ENCODE measurements at places on chromosomes 4 and X. TPM values are rescaled to one million over a fixed set of nuclear protein-coding genes. Genes with fewer than 3 reads are reported as not detected.

HDAC8 gene
- 29.9 TPM for total RNA-seq

DNA sequence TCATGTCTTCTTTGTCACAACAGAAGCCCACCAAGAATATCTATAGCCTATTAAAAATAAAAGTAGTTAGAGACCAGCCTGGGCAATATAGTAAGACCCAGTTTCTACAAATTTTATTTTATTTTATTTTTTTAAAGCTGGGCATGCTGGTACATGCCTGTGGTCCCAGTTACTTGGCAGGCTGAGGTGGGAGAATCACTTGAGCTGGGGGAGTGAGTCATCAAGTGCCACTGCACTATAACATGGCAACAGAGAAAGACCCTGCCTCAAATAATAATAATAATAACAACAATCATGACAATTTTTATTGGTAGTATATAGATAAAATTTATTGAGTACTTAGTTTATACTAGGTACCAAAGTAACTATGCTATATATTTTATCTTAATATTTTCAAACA, 93.0 kb upstream of the NPFFR2 start:
- DNase-seq: no peak

SORBS2 gene
- not detected for total RNA-seq

DNAJB14 gene
- 49.2 TPM for total RNA-seq

DNA sequence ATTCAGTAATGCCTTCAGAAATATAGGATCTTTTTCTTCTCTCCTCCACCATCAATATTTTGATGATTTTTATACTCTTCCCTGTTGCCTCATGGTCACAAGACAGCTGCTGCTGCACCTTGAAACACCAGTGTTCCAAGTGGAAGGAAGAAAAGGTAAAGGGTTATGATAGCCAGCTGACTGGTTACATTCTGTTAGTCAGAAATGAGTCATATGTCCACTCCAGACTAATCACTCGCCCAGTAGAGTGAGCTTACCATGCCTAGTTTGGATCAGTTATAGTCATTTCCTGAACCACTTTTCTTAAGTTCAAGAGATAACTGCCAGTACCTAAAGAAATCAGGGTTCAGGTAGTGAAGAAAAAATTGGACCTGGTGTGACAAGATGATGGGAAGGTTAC, 532.3 kb upstream of the SMIM31 start:
- no peak for DNase-seq

- DNase-seq: no peak
Measured at GRCh38 chr4:40675166-40675565, 45.5 kb upstream of the RBM47 start.

RPS6KA6 gene
- total RNA-seq: not detected

DNA sequence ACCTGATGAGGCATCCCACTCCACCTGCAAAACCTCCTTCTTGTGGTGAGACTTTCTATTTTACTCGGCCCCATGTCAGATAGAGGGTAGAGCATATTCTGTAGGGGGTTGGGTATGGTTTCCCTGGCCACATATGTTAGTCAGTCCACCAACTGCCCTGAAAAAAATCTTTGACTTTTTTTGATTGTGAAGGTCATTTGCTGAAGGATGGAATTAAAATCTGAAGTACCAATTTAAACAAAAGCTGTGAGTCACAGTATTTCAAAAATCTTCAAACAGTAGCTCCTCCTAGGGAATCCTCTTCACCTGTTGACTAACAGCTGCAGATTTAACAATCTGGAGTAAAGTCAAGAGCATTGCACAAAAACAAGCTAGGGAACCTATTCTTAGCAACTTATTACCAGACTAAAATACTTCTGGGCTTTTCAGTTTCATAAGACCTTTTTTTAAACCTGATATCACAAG, 8.0 kb upstream of the CCDC110 start:
- DNase-seq: no peak

DNA sequence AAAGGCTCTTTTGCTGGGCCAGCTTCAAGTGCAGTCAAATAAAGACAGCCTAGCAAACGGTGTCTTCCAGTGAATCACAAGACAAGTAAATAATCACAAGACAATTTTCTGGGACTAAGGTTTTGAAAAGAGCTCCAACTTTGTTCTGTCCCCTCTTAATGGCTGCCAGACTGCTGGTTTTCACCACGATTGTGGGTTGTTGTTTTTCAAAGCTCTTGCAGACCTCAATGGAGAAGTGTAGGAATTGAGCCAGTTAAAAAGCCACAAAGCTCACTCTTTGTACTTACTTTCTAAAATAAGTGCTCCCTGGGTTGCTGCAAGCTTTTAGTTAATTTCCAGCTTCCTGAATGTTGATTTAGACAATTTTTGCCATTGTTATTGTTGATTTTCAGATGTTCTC, 405.8 kb upstream of the HTR2C start:
- no peak for DNase-seq

GRCh38 chr4:115249808-115250207, 136.4 kb upstream of the NDST4 start:
- no peak for DNase-seq

GRCh38 chrX:30577362-30577991, at the start of gene TASL:
TSS of gene TASL (minus strand) at chrX:30577766. CDS start at chrX:30560355, 17,411 bp downstream.
- peak; percentile 83 for DNase-seq

- DNase-seq: no peak
Measured at GRCh38 chr4:189124149-189124758, 816.4 kb upstream of the FRG1 start.

DNA sequence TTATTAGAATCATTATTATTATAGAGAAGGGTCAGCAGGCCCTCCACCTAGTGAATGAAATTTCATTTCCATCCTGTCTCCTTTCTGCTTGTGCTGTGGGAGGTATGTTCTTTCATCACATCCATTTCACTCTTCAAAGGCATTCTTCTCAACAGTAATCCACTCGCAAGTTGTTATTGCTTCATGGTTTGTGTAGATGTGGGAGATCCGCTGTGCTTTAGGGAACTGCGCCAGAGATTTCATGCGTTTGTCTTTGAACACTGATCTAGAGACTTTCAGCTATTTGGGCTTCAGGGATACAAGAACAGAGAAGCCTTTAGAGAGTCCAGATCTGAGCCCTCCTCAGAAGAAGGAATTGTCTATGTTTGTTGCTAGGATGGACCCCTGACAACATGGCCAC, 53.5 kb upstream of the PUDP start:
- no peak for DNase-seq
